HepG2 (cell line): ENCODE measurements at places on chromosomes 2 and 18.

DNA sequence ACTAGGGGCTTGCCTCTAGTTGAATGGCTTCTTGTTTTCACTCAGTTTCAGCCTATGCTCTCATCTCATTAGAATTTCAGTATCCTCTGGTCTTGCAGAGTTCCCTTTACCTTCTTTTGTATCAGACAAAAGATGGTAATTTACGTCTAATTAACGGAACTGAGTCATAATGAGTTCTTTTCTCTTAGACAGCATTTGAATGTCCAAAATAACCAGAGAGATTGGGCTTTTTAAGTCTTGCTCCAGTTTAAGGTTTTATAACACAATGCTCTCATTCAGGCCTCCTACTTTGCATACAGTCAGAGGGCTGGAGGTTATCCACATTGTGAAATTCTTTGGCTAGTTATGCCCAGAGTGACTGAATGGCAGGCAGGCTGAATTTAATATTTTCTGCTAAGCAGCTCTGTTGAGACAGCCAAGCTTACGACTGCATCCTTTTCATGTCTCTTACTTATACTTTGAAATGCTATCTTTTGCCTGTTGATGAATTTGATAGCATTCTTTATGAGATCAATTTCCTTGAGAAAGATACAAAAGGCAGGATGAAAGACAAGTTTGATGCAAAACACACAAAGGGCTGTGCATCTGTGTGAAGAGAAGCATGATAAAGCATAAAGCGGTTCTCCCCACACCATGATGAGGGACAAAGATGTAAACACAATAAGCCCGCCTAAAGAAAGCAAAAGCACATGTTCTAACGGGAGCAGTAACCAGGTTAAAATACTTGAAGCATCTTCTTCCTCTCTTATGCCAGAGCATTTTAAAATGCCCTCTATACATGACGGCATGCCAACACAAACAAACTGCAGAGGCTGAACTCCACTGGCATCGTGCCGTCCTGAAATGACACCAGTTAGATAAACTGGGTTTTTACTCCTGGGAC, 90.0 kb downstream of the CDH2 start:
- DNase-seq, result peak; percentile 72

- DNase-seq, result no peak
Measured at GRCh38 chr2:9556121-9556743, 602 bp upstream of the ADAM17 start.

GRCh38 chr2:204753841-204754240, 208.6 kb downstream of the PARD3B start:
- no peak for DNase-seq

DNA sequence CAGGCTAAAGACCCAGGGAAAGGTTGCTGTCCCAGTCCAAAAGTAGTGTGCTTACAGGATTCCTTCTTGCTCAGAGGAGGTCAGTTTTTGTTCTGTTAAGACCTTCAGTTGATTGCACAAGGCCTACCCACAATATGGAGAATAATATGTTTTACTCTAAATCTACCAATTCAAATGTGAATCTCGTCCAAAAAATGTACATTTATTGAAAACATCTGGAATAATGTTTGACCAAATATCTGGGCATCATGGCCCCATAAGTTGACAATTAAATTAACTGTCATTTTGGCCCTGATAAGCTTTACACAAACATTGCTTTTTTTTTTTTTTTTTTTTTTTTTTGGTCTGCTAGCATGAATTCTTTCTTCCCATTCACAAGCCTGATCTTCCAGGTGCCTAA, 109.8 kb downstream of the CCDC178 start:
- DNase-seq, result no peak

DNA sequence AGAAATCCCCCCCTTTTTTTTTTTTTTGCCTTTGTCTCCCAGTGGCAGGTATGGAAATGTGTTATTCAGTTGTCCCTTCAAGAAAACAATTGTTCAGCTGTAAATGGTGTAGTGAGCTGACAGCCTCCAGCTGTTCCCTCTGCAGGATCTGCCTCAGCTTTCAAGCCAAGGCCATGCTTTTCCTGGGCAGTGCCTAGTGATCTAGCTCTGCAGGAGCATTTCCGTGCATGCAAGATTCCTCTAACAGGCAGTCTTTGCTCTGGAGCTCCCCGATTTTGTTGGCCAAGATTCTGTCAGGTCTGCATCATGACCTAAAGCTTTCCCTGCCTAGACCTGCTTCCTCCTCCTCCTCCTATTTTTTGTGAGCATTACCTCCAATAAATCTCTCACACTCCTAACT, 300.7 kb upstream of the UBE2E3 start:
- no peak for DNase-seq

DNA sequence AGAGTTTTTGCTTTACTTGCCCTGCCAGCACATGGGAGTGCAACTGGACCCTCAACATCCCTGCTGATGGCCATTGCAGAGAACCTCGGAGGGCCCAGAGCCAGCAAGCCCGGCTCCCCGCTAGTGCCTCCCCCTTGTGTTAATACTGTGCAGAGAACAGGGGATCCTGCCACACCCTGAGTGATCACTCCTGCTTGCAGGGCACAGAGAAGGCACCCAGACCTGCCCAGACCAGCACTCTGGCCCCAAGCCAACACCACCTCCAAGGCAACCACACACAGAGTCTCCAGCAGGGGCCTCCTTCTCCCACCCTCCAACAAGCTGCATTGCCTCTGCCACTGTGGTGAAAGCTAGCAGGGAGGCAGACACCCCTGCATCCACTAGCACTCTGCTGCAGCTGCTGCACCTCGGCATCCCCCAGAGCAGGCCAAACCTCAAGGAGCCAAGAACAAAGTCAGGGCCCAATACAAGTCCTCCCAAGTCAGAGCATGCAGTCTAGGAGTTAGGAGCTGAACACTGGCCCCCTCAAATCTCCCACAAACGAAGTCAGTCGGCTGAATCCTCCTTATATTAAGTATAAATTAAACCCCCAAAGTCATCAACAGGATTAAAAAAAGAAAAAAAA, 157.7 kb downstream of the CCDC178 start:
- DNase-seq, result no peak

GRCh38 chr2:122366427-122366826, 611.0 kb downstream of the TSN start:
- no peak for DNase-seq

DNA sequence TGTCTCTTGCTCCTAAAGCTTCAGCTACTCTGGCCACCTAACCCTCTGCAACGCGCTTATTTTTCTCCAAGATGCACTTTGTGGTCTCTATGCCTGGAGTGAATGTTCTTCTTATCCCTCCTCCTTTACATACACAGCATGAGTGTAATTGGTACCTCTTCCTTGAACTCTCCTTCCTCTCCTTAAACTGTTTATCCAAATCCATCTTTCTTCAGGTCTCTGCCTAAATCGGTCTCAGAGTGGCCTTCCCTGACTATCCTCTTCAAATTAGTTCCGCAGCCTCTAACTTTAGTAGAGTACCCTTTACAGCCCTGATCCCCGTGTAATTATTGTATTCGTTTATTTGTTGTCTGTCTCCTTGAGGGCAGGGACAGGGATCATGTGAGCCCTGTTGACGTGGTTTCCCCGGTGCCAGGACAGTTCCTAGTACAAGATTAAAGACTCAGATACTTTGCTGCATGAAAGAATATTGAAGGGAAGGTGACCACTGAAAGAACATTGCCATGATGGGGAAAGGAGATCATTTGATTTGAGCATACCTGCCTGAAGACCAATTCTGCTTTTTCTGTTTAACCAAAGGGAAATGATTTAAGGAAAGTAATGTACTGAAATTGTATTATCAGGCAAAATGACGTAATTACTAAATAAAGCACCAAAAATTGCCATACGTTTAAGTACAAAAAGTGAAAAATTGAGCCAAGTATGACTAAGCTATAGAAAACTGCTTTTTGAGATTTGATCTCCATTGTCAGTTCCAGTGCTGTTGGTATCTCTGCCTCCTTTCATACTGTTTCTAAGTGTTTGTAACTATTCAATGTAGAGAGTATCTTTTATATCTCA, 1.2 kb downstream of the CNOT9 start:
- peak; percentile 34 for DNase-seq

DNA sequence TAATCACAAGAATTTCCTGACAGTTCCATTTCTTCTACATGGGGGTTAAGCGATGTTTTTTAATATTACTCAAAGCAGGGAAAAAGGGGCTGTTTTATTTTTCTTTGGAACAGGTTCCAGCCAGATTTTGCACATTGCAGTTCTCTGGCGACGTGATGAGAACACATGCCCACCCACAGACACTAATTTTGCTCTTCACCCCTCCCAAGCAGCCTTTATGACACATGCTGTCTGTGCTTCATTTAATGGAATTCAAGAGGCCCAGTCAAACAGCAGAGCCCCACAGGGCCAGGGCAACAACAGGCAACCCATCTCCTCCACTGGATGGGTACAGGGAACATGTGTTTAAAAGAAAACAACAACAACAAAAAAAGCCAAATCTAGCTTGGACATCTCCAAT, 70.8 kb downstream of the SPRED2 start:
- DNase-seq, result no peak

GRCh38 chr2:28094739-28095138, 204.2 kb downstream of the BABAM2 start:
- no peak for DNase-seq

- no peak for DNase-seq
Measured at GRCh38 chr2:60586081-60586480, 32.6 kb upstream of the BCL11A start.

DNA sequence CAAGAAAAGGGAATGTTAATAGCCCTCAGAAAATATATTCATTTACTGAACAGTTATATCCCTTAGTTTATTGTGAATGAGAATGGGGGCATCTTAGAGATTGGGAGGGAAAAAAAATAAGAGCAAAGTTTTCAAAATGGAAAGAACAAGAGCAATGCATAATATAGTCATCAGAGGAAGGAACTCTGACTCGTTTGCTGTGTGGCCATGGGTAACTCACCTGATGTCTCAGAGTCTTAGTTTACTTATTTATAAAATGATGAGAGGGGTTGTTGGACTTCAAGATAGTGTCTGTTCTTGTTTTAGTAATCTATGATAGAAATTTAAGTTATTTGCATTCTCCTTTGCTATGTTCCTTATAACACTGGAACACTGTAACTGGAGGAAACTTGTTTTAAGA, 70.7 kb downstream of the EML4 start:
- no peak for DNase-seq

DNA sequence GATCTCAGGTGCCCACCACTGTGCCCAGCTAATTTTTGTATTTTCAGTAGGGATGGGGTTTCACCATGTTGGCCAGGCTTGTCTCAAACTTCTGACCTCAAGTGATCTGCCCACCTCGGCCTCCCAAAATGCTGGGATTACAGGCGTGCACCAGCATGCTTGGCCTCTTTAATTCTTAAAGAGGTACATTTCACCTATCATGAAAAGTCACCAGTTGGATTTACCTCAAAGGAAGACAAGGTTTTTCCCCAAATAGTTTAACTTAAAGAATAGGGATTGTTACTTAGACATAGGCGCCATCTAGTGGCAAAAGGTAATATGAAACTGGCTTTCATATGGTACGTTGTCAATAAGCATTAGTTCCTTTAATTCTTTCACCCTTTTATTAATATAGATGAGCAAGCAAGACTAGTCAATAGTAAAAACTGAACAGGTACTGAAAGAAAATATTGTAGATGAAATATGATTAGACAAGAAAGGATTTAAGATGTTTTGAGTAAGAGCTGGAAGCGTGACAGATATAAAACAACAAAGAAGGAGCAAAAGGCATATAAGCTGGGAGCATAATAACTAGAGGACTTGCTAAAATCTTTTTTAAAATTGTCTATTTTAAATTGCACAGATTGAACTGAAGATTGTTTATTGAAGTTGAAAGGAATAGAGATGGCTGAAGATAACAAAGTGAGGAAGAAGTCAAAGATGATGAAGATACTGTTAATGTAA, 35.0 kb upstream of the PSMD14 start:
- DNase-seq, result peak; percentile 64

DNA sequence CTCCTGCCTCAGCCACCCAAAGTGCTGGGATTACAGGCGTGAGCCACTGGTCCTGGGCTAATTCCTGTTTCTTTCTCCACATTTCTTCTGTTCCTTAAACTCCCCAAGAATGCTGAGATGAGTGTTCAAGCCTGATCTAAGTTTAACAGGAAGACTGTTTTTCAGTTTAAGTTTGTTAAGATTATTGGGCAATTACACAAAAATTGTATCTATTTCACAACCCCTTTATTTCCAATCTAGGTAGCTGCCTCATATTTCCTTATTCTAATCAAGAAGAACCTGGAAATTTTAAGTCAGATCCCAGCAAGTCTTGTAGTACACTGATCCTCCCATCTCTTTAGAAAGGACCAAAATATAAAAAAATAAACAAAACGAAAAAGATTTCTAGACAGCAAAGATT, 11.7 kb downstream of the SFT2D3 start:
- DNase-seq, result no peak

DNA sequence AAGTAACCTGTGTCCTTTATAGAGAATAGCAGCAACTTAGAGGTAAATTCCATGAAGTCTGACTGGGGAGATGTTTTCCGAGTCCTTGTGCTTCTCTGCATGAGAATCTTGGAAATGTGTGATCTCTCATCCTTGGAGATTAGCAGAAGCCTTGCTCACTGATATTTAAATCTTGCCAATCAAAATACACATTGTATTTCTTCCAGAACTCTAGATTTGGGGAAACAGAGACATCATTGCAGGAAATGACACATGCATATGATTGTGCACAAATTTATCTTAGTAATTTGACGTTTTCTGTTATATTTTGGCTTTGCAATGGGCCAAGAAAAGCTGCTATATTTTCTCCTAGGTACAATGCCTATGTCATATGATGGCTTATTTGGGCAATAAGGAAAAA, 182.6 kb downstream of the ZNF804A start:
- DNase-seq, result no peak

DNA sequence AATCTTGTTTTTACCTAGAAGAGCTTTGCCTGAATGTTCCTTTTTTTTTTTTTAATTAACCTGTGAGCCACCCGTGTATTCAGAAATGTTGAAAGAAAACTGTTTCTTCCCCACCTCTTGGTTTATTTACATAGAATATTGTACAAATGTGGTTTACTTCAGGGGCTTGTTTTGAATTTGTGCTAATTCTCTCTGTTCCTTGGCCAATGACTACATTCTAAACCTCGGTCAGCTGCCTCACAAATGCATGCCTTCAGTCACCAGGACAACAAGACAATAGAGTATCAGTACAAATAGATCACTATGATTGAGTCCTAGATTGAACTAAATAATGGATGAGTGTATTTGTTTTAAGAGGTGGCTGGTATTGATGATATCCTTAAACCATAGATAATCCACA, 36.0 kb downstream of the AGFG1 start:
- DNase-seq, result no peak

- peak; percentile 69 for DNase-seq
Measured at GRCh38 chr18:11118051-11118766, 31.2 kb downstream of the PIEZO2 start.

DNA sequence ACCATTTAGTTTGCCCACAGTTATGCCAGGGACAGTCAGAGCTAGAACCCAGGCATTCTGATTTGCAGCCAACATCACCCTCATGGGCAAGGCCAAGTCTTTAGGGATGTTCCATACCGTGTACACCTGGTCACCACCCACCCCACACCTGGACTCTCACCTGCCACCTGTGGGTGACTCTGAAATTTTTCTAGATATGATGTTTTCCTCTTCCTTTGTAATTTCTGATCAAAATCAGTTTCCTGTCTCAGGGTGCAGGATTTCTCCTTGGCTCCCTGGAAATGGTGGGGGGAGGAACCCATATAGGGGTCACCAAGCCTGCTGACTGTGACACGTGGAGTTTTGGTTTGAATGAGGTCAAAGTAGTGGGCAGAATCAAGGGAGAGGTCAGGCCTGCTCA, 138.2 kb downstream of the ACOXL start:
- no peak for DNase-seq
